ENCODE measurements at places on chromosomes 12 and 14.

GRCh38 chr12:6069437-6070093 lies 54.9 kb downstream of the VWF start:
- H3K36me3 ChIP-seq: no peaks in the 10 kb centered on the region
- H3K27me3 ChIP-seq: no peaks in the 10 kb centered on the region
- H3K4me3 ChIP-seq: no peak overlapping the region
- no peak for DNase-seq
- peaks cover 45% of the 10 kb centered on the region for H3K4me1 ChIP-seq

DNA sequence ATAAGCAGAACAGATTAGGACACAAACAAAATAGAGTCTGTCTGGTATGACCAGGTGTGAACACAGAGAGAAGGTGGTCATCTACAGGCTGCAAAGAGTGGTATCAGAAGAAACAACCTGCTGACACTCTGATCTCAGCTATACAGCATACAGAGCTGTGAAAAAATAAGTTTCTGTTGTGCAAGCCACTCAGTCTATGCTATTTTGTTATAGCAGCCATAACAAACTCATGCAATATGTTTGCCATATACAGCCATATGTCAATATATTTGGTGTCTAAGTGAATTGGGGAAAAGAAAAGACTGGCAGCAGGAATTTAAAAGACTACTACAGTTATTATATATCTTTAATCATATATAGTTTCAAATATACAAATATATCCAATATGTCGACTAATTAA lies 300.9 kb downstream of the SOX5 start:
- DNase-seq: no peak
- H3K27me3 ChIP-seq: no peaks in the 10 kb centered on the region
- no peaks in the 10 kb centered on the region for H3K36me3 ChIP-seq
- no peaks in the 10 kb centered on the region for H3K4me1 ChIP-seq

GRCh38 chr14:30270200-30271161 lies 288.5 kb upstream of the G2E3 start:
- H3K4me3 ChIP-seq: no peak overlapping the region
- H3K27me3 ChIP-seq: no peaks in the 10 kb centered on the region
- no peak overlapping the region for H3K27ac ChIP-seq

DNA sequence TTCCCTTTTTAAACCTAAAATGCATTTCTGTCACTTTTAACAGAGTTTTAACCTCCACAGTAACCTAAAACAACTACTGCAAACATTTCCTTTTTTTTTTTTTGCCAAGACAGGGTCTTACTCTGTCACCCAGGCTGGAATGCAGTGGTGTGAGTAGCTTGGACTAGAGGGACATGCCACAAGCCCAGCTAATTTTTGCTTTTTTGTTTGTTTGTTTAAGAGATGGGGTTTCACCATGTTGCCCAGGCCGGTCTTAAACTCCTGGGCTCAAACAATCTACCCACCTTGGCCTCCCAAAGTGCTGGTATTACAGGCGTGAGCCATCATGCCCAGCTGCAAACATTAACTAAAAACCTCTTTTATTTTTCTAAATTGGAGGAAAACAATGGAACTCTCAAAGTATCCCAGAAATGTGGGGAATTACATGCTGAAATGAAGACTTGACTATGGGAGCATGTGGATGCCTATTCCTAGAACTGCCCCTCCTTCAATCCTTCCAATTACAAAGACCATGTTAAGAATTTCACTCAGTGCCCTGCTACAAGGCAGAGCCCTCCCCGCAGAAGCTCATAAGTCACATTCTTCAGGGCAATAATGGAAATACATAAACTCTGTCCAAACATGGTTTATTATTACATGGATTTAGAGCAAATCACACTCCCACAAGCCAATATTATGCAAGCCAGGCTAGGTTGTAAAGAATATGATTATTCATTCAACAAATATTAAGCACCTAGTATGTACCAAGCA lies 66.9 kb downstream of the C12orf56 start:
- H3K36me3 ChIP-seq: no peaks in the 10 kb centered on the region
- H3K27ac ChIP-seq: no peak overlapping the region
- H3K4me3 ChIP-seq: no peak overlapping the region
- no peak for DNase-seq
- no peaks in the 10 kb centered on the region for H3K27me3 ChIP-seq
- H3K4me1 ChIP-seq: no peaks in the 10 kb centered on the region

- no peak for DNase-seq
- H3K36me3 ChIP-seq: no peaks in the 10 kb centered on the region
- no peaks in the 10 kb centered on the region for H3K4me1 ChIP-seq
- H3K27ac ChIP-seq: no peak overlapping the region
These were observed 165.9 kb upstream of the OTX2 start for GRCh38 chr14:56976211-56976610.

GRCh38 chr14:68442828-68443629 lies 349.8 kb downstream of the ZFP36L1 start:
- H3K27me3 ChIP-seq: no peaks in the 10 kb centered on the region
- DNase-seq: no peak
- H3K4me3 ChIP-seq: no peak overlapping the region
- no peak overlapping the region for H3K27ac ChIP-seq
- peaks cover 5% of the 10 kb centered on the region for H3K4me1 ChIP-seq

DNA sequence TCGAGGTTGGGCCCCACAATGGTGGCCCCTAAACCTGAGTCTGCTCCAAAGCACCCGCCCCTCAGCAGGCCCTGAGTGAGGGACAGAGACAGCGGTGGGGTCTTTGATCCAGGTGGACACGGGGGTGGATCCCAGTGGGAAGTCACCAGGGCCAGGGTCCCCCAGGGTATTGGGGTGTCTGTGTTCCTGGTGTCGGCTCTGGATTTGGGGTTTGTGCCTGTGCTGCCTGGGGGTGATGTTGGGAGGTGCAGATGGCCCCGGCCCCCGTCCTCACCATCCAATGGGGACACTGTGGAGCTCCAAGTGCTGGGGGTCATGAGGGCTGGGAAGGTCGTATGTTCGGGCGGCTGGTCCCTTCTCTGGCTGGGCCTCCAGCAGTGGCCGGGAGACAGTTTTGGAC lies 354.2 kb downstream of the TMEM121 start:
- no peaks in the 10 kb centered on the region for H3K27me3 ChIP-seq
- H3K36me3 ChIP-seq: no peaks in the 10 kb centered on the region
- H3K4me1 ChIP-seq: no peaks in the 10 kb centered on the region
- DNase-seq: peak; percentile 31

- no peak overlapping the region for H3K4me3 ChIP-seq
- H3K27me3 ChIP-seq: no peaks in the 10 kb centered on the region
- DNase-seq: no peak
- H3K36me3 ChIP-seq: peaks cover 3% of the 10 kb centered on the region
- H3K27ac ChIP-seq: no peak overlapping the region
- H3K4me1 ChIP-seq: no peaks in the 10 kb centered on the region
These were observed 10.7 kb downstream of the TCTN2 start for GRCh38 chr12:123681605-123682004.

GRCh38 chr12:89373763-89374572 lies 21.7 kb upstream of the DUSP6 start:
- DNase-seq: peak; percentile 52
- no peaks in the 10 kb centered on the region for H3K27me3 ChIP-seq
- peaks cover 40% of the 10 kb centered on the region for H3K4me1 ChIP-seq

DNA sequence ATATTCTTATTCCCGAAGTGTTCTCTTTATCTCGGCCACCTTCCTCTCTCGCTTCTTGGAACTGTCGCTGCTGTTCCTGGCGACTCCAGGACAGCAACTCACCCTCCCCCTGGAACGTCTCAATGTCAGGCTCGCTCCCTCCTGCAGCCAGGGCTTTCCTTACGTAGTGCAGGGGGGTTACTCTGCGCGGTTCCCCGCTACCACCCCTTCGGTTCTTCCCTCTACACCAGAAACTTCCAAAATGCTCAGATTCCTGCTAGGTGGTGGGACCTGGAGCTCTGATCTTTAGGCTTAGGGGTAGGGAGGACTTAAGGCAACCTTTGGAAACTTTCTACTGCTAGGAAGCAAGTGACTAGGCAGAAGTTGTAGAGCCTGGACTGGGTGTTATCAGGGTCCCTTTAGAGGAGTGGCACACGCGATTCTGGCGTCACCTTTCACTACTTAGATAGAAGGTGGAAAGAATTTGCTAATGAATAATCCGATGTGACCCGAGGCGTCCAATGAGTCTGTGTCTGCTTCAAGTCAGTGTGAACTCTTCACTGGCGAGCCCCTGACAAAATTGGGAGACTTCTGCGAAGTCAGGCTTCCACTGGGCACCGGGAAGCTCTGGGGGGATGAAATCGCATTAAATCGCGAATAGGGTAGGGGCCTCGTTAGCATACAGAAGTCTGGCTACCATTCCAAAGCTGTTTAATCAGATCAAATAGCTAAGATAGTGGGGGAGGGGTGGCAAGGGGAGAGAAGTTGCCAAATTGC lies 900 bp upstream of the DPF3 start:
- no peak overlapping the region for H3K27ac ChIP-seq
- H3K36me3 ChIP-seq: no peaks in the 10 kb centered on the region
- H3K4me3 ChIP-seq: peak overlapping the region; percentile 64

- H3K36me3 ChIP-seq: no peaks in the 10 kb centered on the region
- H3K4me1 ChIP-seq: no peaks in the 10 kb centered on the region
- no peak overlapping the region for H3K4me3 ChIP-seq
- H3K27me3 ChIP-seq: no peaks in the 10 kb centered on the region
These were observed 282.4 kb upstream of the TMEM132C start for GRCh38 chr12:127984386-127985055.

GRCh38 chr14:48686650-48687049 lies 899.5 kb downstream of the RPS29 start:
- no peaks in the 10 kb centered on the region for H3K4me1 ChIP-seq
- no peak for DNase-seq
- no peaks in the 10 kb centered on the region for H3K36me3 ChIP-seq
- no peaks in the 10 kb centered on the region for H3K27me3 ChIP-seq

- peaks cover 45% of the 10 kb centered on the region for H3K36me3 ChIP-seq
- DNase-seq: no peak
- peak overlapping the region; percentile 15 for H3K27ac ChIP-seq
- no peaks in the 10 kb centered on the region for H3K27me3 ChIP-seq
- H3K4me1 ChIP-seq: peaks cover 9% of the 10 kb centered on the region
These were observed 27.5 kb downstream of the XRCC3 start for GRCh38 chr14:103687712-103688111.

DNA sequence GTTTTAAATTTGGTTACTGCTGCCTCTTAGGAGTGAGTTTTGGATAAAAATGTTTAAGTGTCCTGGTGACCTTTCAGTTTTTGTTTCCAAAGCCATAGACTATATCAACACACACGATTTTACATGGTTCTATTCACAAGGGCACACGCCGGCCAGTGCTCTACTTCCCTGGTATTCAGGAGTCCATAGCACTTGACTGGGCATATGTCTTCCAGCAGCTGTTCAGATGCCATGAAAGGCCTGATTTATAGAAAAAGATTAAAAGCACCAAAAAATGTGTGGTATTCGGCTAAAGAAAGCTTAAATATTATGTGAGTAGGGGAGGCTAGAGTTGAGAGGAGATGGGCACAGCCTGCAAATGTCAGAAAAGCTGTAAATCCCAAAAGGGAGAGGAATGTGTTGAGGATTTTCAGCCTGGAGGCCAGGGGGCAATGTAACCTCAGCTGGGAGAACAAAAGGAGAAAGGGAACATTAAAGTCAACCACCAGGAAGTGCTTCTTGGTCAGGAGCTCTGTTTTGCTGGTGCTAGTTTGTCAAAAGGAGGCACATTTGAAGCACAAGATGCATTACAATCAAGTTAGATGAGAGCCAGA lies 478.4 kb downstream of the RAD51B start:
- H3K36me3 ChIP-seq: no peaks in the 10 kb centered on the region
- H3K4me3 ChIP-seq: no peak overlapping the region
- H3K4me1 ChIP-seq: peaks cover 20% of the 10 kb centered on the region
- DNase-seq: no peak
- H3K27ac ChIP-seq: no peak overlapping the region

DNA sequence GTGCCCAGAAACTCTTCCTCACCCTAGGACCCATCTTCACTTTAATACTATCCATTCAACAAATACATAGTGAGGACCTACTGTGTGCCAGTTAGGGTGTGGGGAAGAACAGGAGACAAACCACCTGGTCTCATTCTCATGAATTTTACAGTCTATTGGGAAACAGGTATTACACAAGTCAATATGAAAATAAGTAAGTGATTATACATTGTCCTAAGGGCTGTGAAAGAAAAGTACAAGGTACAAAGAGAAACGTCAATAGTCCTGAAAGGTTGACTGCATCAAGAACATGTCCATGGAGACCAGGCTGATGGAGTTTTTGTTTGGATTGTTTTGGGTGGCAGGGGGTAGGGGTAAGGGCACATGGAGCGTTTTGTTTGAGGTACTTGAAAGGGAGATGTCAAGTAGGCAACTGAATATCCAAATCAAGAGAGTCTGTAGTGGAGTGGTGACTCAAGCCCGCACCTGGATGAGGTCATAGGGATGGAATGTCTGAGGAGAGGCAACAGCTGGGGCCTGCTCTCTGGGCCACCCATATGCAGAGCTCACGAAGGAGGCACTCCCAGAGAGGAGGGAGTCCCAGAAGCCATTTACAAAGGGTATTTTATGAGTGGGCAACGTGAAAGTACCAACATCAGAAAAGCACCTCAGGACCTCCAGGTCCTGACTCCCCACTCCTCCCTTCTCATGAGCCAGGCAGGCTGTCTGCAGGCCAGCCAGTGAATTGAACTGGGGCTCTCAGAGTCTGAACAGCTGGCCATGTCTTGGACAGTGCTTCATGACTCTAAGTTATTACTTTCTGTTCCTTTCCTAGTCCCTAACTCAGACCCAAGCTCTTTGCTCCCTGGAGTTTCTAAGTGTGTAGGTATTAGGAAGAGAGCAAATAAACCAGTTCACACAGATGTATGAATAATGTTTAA lies 272.0 kb downstream of the ZFP36L1 start:
- H3K4me3 ChIP-seq: no peak overlapping the region
- H3K27me3 ChIP-seq: no peaks in the 10 kb centered on the region
- no peaks in the 10 kb centered on the region for H3K36me3 ChIP-seq
- H3K4me1 ChIP-seq: peaks cover 38% of the 10 kb centered on the region

DNA sequence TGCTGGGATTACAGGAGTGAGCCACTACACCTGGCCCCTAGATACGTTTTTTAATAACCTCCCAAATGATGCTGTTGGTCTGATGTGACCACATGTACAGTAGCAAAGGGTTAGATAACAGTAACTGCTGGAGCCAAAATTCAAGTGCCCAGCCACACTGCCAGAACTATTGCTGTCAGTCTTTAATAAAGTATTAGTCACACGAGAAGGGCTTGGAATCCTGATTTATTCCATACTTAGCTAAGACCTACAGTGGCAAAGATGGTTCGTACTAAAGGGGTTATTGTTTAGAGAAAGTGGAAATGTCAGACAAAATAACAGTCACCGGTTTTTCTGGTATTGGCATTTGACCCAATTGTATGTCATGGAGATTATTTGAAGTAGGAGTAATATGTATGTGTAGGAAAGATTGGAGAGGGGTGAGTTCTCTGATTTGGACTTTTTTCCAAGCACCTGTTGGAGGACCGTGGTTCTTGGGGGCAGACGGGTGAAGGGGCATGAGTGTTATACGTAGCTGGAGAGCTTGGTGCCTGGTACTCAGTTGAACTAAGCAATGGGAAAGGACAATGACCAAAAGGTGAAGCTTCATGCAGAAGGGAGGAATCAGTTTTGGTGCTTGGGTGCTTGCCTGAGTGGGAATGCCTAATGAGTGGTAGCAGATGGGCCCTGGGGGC lies 9.7 kb downstream of the TUBA1C start:
- no peaks in the 10 kb centered on the region for H3K4me1 ChIP-seq
- DNase-seq: no peak
- H3K4me3 ChIP-seq: no peak overlapping the region
- H3K36me3 ChIP-seq: peaks cover 41% of the 10 kb centered on the region
- H3K27ac ChIP-seq: no peak overlapping the region
